ENCODE measurements at places on chromosomes 2 and 18.

GRCh38 chr2:86781363-86781762, 9.3 kb downstream of the CD8A start:
- DNase-seq, result no peak

- DNase-seq, result no peak
Measured at GRCh38 chr18:58221060-58221725, 177.2 kb downstream of the NEDD4L start.

GRCh38 chr18:52766002-52766545, 426.1 kb downstream of the DCC start:
- DNase-seq, result no peak

DNA sequence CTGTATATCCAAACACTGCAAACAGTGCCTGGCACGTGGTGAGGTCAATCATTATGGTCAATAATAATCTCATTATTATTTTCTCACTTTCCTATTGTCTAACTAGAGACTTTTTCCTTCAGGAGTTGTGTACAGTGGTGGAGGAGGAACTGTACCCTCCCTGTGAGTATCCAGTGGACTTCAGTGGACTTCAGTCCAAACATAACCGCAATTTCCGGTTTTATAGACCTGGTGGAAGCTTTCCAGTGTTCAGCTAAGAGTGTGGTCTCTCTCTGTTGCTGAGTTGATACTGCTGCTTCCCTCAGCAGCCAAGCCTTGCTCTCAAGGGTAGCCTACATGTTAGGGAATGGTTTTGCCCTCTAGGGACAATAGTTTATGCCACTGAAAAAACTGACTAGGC, 447.1 kb downstream of the TMEM182 start:
- DNase-seq, result no peak

DNA sequence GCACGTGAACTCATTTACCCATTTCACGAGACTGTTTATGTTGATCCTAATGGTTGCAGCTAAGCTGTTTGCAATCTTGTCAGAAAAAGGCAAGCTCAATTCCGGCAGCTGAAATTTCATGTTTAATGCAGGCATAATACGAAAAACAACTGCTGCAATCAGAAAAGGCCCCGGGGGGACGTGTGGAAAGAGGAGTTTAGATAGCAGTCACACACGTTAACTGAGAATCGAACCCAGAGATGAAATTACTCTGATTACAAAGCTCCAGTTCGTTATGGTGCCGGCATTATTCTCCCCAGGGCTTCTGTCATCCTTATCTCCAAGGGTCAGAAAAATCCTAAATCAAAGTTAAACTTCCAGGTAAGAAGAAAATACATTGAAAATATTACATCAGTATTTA, 79.9 kb upstream of the MYT1L start:
- no peak for DNase-seq

DNA sequence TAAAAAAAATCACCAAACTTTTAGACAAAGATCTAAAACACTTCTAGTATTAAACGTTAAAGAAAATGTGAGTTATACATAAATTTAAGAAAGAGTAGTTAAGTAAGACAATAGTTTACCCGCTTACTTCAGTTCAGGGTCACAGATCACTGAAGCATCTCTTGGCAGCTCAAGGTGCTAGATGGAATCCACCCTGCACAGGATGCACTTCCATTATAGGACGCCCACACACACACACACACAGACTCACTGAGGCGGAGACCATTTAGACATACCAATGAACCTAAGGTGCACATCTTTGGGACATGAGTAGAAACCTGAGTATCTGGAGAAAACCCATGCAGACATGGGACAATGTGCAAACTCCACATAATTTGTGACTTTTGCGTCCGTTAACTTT, 630.6 kb upstream of the ZNF804A start:
- DNase-seq, result no peak

DNA sequence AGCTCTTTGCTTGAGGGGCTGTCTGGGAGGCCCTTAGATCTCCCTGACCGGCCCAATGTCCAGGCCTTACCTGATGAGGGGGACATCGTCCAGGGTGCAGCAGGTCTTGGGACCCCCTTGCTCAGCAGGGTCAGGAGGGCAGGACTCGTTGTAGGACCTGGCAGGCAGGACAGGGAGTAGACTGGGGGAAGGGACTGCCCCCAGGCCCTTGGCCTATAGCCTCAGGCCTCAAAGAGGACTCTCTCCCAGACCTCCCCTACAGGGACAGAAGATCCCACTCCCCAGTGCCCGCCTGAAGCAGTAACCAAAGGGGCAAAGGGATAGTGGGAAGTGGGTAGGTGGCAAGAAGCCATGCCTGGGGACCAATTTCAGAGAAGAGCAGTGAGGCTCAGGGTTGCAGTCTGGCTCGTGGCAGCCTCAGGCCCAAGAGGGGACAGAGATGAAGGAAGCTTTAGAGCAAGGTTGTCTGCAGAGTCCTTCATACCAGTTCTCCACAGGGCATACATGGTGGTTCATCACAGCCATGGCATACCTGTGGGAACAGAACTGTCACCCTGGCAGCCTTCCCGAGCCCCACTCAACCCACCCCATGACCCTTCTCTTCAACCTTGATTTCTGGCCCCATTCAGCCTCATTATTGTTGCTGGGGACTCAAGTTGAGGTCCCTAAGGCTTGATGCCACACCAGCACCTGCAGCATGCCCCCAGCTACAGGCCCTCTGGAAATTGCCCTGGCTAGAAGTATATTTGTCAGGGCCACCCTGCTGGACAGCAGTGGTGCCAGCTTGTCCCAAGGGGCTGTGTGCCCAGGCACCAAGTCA, 1.3 kb downstream of the TMEM150A start:
- no peak for DNase-seq

- DNase-seq, result no peak
Measured at GRCh38 chr18:8765783-8766463, 60.6 kb downstream of the MTCL1 start.

- DNase-seq, result no peak
Measured at GRCh38 chr2:63719052-63719451, 122.6 kb upstream of the UGP2 start.

DNA sequence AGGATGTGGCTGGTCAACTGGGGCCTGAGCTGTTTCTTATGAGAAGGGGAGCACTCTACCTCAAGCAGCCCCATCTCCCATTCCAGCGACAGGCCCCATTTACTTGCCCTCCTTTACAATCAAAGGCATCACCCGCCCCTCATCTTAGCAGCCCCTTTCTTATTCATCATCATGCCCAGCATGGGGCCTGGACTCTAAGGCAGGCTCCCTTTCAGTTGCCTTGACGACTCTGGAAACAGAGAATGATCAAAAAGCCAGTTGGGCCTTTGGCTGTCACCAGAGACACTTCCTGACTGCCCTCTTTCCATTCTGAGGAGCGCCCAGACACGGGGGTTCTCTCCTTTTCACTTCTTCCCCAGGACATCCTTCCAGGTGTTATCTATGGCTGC, 11.2 kb downstream of the CELF4 start:
- DNase-seq, result no peak

GRCh38 chr18:27966881-27967280, 210.0 kb downstream of the CDH2 start:
- DNase-seq, result no peak

GRCh38 chr18:77161961-77162360, 29.4 kb upstream of the MBP start:
- DNase-seq, result no peak

- DNase-seq, result no peak
Measured at GRCh38 chr18:74356959-74357358, 41.3 kb downstream of the C18orf63 start.

GRCh38 chr2:102034683-102035548, 43.2 kb downstream of the IL1R2 start:
- no peak for DNase-seq

GRCh38 chr2:201558665-201559064, 84.6 kb downstream of the TMEM237 start:
- DNase-seq, result no peak

DNA sequence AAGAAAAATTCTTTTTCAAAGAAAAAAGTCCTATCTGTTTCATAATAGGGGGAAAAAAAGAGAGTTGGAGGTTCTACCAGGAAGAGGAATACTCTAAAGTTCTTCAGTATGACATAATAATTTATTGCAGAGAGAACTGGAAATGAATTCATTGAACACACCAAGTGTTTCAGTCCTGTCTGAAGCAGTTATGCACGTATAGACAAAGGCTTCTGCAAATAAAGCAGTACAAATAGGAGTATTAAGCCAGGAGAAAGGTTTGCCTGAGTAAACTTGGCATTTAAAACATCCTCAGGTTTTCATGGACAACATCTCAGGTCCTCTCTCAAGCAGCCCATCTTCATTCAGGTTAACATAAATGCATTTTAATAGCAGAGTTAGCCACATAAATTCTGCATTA, 141.6 kb downstream of the CCDC148 start:
- no peak for DNase-seq

GRCh38 chr2:222479859-222480258, 55.5 kb downstream of the SGPP2 start:
- no peak for DNase-seq

- DNase-seq, result no peak
Measured at GRCh38 chr2:95309599-95309998, 12.5 kb downstream of the KCNIP3 start.

DNA sequence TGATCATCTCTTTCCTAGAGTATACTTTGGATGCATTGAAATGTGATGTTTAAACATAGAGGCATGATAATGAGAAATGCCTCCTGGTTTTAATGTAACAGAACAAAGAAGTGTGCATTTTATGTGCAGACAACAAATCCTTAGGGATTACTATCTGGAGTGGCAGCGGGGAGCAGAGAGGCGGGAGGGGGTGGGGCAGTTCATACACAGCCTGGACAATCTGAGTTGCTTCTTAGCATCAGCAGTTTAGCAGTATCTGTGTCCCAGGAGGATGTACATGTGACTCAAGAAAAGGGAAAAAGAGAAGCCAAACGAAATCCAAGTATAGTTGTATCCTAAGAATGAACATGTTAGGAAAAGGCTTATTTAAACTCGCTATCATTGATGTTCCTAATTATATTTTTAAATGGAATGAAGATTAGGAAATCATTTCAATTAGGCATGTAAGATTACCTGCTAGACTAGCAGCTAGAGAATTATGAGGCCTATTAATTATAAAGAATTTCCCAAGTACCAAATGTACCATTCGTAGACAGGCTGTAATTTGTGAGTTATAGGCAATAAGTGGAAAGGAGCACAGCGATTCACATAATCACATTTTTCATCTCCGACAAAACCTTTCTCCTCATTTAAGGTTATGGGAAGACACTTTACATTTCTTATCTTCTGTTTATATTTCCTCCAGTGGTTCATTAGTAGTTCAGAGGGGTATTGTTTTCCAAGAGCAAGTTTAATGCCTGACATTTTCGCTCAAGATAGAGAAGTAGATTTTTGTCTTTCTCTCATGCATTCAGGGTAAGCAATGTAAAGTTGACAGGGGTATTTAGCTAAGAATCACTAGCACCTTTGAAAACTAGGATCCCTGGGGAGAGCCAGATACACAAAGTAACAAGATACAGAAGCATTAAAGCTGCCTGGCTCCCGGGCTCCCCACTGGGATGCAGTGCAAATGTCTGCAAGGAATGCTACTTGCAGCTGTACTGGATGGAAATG, 141.3 kb upstream of the NOSTRIN start:
- DNase-seq, result no peak

GRCh38 chr2:104766683-104767082, 87.2 kb upstream of the POU3F3 start:
- DNase-seq, result no peak

- no peak for DNase-seq
Measured at GRCh38 chr18:34322365-34323289, 97.9 kb upstream of the NOL4 start.

DNA sequence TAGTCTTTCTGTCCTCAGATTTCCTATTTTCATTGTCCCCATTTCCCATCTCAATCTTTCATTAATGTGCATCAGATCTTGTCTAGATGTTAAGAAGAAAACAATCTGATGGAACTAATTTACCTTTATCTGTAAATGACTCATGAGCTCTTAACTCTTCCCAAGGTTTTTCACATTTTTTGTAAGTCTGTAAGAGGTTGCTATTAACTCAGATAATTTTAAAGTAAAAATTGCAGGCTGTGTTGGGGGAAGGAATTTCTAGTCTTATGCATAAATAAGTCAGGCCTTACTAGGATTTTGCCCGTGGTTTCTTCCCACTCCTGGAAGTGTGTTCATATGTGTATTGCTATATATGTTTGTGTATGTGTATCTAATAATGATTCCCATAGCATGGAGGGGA, 4.3 kb downstream of the NAB1 start:
- DNase-seq, result no peak

DNA sequence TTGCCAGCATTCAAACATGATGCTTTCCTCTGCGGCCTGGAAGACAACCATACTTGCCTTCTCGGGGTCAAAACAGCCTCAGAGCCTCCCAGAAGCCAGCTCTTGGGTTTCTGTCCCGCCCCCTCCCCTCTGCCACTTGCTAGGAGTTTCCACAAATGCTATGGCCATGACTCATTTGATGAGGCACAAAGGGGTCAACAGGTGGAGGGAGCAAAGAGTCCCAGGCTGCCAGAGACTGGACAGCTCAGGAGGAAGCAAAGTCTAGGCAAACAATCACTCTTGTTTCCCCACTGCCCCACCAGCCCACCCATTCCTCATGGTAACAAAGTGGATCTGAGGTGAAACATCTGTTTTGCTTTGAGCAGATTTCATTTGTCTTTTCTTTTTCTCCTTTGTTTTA, 551.1 kb downstream of the TNS1 start:
- no peak for DNase-seq

GRCh38 chr2:468648-469336, 180.9 kb upstream of the ALKAL2 start:
- DNase-seq, result no peak

- DNase-seq, result no peak
Measured at GRCh38 chr2:162074928-162075688, 1.1 kb upstream of the DPP4 start.

GRCh38 chr2:215328066-215328465, 16.2 kb downstream of the ATIC start:
- no peak for DNase-seq

DNA sequence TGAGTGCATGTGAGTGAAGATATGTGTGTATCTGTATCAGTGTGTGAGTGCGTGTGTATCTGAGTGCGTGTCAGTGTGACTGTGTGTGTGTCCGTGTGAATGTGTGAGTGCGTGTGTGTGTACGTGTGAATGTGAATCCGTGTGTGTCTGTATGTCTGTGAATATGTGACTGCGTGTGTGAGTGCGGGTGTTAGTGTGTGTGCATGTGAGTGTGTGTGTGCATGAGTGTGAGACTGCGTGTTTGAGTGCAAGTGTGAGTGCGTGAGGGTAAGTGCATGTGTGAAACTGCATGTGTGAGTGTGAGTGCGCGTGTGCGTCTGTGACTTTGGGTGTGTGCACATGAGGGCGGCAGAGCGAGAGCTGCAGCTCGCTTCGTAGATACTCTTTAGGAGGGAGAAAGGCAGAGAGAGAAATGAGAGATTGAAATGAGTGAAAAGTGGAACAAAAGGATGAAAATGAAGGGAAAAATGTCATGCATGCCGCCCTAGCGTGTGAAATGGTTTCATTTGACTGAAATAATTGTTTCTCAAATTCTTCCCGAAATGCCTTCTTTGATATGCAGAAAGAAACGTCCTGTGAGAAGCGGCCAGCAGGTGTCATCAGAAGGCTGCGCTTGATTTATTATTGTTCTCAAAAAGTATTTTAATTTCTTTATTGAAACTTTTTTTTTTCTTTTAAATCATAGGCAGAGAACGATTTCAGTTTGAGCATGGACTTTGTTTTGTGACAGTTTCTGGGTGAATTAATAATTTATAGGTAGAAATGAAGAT, 25.6 kb downstream of the ZNF407 start:
- no peak for DNase-seq
